IPS-NIHi11 (cell line): ENCODE measurements at places on chromosomes 1 and 21.

DNA sequence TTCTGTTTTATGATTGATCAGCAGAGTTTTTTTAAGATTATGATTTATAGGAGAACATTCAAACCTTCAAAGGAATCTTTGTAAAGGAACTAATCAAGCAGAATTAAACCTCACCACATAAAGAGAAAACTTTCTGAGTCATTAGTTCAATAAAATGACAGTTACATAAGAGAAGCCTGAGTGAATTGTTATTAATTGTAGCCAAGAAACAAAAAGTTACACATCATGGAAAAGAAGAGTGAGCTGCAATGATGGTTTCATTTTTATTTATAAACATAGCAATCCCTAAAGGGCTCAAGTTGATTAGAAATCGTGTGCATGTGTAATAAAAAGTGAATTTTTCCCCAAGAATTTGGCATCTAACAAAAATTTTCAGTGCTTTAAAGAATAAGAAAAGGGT, 731.4 kb downstream of the LTN1 start:
- DNase-seq = no peak

- peak; percentile 62 for DNase-seq
Observed at GRCh38 chr1:176466514-176466913, 3.5 kb downstream of the PAPPA2 start.

GRCh38 chr21:38956856-38957571, 151.3 kb downstream of the ETS2 start:
- DNase-seq = no peak

DNA sequence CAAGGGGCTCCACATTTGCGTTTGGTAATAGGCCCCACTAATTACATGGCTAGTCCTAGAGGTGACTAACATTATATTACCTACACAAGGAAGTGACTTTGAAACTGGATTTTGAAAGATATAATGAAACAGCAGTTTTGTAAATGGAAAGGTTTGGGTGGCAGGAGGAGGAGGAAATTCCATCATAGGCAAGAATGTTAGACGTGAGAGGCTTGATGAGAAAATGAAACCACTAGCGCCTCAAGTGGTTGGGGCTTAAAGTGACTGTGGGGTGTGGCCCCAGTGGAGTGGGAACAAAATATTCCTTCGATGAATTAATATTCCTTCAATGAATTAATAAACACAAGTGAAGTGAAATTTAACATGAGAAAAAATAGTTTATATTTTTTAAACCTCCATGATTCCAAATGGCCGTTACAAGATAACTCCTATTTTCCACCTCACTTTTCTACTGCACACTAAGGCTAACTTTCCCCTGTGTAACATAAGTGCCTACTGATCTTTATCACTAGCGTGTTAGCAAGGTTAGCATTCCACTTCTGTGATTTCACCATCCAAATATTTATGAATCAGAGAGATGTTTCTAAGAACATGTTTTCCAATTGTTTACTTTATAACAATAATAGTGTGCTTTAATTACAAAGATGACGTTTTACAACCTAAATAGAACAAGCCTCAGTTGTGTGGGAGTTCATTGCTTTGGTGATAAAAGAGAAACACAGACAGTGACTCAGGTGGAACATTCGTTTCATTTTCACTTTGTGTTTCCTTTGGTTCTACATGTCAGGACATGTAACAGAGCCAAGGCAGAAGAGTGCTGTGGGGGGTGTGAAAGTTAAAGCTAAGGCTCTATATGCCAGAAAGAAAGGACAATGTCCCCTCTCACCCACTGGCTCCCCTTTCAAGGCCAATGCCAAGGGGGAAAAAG, 12.5 kb upstream of the ATF3 start:
- DNase-seq = peak; percentile 53

DNA sequence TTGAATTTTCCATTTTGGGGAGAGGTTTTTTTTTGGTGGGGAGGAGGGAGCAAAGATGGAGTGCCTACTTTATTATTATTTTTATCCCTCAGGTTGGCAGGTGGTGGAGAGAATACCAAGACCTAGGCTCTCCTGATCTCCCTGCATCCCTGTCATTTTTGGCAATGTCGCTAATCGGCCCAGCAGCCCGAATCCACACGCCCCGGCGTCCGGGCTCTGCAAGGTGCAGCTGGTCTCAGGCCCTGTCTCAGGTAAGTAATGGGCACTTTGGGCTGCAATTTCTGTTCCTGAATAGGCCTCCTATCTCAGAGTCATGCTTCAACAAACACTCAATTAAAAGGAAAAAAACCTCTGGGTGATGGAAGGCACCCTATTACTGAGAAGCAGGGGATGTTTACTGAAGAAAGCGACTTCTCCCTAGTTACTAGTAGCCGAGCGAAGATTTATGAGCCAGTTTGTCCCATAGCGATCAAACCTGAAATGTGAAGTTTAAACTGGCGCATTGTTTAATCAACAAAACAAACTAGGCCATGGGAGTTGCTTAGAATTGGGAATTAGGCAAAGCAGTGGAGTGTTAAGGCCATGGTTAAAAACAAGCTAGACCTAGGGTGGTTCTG, 137.8 kb downstream of the RWDD3 start:
- DNase-seq = no peak

- no peak for DNase-seq
Observed at GRCh38 chr1:33335020-33335419, 14.1 kb upstream of the A3GALT2 start.

DNA sequence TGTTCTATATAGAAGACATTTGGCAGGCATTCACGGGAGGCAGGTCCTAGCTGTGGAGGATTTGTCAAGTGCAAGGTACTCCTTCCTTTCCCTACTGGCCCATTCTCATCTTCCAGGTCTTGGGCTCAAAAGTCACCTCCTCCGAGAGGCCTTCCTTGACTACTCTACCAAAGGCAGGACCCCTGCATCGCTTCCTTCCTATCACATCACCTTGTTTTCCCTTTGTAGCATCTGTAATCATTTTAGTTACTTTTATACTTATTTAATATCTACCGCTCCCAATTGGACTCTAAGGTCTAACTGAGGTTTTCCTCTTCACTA, 296.8 kb upstream of the KAZN start:
- DNase-seq = no peak

DNA sequence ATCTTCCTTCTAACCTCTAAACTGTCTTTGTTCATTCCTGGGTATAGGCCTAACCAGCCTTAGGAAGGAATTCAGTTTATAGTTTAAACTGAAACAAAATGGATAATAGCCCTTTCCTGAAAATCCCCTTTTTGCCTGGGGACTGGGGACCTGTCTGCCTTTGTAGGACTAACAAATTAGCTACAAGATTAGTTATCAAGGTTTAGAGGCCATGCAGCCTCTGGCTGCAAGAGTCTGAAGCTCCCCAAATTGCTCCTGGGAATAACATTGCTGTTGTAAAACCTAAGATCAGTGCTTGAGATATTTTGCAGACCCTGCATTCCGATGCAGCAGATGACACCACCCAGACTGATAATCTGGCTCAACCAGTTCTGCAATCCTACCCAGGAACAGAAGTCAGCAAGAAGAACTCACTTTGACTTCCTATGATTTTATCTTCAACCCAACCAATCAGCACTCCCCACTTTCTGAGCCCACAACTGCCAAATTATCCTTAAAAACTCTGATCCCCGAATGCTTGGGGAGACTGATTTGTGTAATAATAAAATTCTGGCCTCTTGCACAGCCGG, 96.6 kb upstream of the ETV3 start:
- DNase-seq = no peak

GRCh38 chr1:228494970-228495853, 8.0 kb downstream of the RNF187 start:
- DNase-seq = no peak

DNA sequence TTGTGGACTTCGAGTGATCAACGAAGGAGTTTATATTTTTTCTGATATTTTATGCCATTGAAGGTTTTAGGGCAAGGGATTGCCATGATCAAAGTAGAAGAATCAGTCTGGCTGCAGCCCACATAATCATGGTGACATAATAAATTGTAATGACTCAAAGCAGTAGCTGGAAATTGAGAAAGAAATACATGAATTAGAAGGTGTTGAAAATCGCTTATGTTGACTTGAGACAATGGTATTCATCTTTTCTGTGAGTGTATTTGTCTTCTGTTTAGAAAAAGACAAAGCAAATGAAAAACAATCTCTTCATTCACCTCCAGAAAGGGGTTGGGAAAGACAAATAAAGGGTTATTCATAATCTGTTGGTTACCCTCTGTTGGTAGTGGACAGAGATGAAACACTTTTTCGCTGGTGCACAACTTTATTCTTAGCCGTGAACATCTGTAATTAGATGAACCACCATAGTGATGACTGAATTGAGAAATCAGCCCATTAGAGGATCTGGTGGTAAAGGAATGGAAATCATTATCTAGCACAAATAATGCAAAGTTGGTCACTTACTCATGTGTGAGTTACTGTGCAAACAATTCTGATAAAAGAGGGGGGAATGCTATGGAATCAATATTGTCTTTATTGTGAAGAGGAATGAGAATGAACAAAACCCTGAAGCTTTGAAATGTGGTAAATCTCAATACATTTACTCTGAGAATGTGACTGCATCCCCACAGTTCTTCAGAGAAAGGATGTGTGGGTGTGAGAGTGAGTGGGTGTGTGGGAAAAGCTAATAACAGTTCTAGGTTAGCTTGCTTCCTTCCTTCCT, 121.8 kb downstream of the NTNG1 start:
- no peak for DNase-seq

DNA sequence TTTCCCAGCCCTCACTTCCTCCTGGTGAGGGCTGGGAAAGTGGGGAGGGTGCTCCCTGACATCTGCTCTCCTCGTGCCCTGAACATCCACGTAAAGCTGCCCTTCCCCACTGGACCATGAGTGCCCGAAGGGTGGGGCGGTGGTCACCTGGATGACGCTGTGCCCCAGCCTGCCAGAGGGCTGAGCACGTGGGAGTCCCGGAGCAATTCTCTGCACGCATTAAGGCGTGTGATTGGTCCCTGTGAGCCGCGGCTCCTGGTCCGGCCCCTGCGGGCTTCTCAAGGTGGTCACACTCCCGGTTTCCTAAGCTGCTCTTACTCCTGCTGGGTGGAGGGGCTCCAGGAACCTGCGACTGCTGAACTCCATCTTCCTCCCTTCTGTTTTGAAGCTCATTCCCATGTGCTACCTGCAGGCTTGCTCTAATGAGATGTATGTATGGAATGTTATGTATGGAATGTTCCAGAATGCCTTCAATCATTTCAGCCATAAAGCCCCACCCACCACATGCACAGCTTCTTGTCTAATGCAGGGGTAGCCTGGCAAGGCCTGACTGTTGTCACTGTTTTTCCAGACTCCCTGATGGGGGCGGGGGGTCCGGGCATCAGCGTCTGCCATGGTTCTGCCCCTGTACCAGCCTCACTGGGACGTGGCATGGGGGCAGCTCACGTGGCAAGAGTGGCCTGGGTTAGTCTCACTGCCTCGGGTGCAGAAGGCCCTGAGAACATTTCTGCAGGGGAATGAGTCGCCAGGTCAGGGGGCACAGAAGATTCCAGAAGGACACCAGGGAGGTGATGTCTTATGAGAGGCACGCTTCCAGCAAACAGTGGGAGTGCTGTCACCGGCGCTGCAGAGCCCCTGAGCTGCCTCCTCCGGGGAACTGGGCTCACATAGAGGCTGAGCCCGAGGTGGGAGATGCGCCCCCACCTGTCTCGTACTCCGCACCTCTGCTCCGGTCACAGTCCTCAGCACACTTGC, 19.4 kb downstream of the KRTAP10-1 start:
- no peak for DNase-seq

DNA sequence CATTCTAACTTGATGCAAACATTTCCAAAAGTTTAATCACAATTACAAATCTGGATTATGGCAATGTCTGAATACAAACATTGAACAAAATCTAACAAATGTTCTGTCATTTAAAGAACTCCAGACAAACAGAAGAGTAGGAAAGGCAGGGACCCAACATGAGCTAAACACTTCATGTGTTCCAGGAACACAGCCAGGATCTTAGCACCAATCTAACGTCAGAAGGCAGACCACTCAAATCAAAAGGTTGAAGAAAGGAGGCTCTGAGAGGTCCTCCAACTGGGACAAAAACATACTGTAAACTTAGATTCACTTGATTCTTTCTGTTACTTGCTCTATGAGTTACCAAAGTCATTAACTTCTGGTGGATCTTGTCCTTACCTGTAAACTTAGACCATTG, 374.0 kb downstream of the NEGR1 start:
- DNase-seq = no peak

DNA sequence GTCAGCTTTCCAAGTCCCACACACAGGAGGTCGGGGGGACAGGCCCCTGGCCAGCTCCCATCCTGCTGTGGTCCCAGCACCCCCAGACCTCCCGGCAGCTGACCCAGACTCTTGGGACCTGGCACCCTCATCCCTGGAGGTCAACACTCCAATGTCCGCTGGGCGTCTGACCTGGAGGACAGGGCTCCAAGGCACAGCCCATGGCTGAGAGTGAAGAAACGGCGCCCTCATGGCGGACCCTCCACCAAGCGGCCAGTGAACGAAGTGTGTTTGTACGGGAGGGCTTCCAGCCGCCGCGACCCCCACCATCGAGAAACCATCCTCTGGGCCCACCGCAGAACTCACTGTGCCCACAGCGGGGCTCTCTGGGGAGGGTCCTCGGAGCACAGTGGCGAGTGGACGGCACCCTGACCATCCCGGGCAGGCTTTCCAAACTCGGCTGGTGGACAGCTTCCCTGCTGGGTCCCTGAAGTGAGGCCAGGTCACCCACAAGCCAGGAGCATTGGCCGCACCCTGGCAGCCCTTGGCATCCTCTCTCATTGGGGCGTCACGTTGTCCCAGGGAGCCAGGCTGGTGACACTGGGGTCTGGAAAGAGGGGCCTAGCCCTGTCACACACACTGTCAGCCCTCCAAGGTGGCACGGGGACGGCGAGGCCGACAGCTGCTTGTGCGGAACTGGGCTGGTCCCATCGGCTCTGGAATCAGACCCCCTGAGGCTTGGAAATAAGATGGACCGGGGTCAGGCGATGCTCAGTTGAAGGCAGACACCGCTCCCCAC, 47.8 kb upstream of the COL6A2 start:
- no peak for DNase-seq

DNA sequence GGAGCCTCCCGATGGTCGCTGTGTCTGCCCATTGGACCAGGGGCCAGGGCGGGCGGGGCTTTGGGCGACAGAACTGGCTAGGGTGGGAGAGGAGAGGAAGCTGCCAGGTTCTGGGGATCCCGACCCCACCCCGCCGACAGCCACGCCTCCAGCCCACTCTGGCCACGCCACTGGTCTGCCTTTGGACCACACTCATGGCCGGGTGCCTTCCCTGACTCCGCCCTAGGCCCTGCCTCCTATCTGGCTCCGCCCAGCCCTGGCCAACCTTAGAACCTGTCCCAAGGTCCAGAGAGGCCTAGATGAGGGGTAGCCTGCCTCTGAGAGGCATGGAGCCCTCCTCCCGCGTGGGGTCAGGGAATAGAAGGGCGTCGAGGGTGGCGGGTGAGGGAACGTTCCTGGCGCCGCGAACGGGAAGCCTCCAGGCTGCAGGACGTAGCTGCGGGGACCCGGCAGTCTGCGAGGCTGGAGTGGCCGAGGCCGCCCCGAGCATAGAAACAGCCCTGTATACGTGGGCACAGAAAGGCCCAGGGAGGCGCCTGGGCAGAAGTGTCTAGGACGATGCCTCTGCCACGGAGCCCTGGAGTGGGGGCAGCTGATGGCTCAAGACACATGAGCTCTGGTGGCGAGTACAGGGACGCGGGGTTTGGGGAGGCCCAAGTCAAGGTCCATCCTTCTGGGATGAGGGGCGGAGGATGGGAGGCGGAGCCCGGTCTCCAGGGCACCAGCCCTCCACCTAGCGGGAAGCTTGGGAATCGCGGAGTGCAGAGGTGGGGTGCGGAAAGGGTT, 11.5 kb upstream of the COL16A1 start:
- DNase-seq = peak; percentile 94

GRCh38 chr1:108801101-108801500, 54.6 kb downstream of the STXBP3 start:
- no peak for DNase-seq
